ACHN (cell line): ENCODE measurements at places on chromosomes 7 and 10.

DNA sequence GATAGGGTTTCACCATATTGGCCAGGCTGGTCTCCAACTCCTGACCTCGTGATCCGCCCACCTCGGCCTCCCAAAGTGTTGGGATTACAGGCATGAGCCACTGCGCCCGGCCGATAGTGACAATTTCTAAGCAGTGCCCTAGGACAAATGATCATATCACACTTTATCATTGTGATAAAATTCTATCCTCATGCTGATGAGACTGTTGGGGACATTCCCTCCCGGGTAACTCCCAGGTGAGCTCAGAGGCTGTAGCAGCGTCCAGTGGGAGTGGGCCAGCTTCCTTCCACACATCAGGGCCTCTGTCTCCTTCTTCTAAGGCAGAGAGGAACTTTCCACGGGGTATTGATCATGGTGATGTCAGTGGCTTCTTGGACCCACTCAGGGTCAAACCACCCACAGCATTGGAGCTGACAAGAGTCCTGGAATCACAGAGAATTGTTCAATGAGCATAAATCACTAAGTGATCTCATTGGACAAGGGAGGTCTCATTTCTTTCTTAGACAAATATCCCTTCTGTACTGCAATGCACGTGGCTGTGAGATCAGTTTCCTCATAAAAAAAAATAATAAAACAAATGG lies 256.1 kb downstream of the KLF6 start:
- no peak for DNase-seq

DNA sequence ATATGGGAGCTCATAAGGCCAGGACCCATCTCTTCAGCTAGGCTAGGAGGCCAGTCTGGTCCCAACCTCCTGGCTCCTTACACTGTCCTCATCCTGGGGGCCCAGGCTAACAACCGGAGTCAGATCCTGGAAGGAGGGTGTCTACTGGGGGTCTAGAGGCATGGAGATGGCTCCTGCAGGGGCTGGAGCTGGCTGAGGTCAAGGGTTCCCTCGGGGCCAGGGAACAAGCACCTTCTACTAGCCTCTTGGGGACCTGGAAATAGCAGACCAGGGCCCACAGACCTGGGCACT lies 37.2 kb downstream of the CLRN3 start:
- DNase-seq, result no peak

DNA sequence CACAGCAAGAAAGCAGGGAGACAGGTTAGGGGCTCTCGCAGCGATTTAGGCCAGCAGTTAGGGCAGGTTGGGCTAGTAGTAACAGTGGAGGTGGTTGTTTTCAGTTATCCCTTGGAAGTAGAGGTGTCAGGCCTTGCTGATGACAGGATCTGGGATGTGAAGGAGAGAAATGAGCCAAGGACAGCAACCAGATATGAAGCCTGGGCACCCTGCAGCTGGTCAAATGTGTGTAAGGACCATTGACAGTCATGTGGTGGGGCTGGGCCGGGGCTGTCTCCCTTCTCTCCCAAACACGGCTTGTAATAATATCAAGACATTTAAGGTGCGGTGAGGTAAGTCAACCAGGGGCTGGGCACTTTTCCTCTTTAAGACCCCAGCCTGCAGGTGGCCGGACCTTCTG lies 112.5 kb upstream of the IGFBP3 start:
- no peak for DNase-seq

DNA sequence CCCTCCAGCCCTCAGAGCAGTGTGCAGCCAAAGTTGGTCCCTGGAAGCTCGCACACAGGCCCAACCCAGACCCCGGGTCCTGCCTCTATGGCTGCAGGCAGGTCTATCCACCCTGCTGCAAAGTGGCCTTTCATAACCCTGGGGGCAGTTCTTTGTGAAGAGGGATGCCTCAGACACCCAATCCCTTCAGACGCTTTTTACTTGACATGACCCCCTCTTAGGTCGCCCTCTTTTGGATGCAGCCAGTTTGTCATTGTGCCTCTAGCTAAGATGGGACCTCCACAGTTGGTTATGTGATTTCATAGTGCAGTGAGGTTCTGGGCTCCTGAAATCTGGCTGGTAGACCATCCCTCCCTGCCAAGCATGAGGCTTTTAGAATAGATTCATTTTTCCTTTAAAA lies 27.3 kb downstream of the SMKR1 start:
- DNase-seq, result no peak

- DNase-seq, result no peak
Observed at GRCh38 chr10:121864168-121864567, 63.7 kb downstream of the ATE1 start.

GRCh38 chr10:24784061-24784460 lies 60.4 kb upstream of the ARHGAP21 start:
- DNase-seq, result no peak

GRCh38 chr7:109179601-109180000 lies 609.9 kb downstream of the DNAJB9 start:
- DNase-seq, result no peak

GRCh38 chr7:42627626-42628025 lies 284.2 kb downstream of the C7orf25 start:
- no peak for DNase-seq

DNA sequence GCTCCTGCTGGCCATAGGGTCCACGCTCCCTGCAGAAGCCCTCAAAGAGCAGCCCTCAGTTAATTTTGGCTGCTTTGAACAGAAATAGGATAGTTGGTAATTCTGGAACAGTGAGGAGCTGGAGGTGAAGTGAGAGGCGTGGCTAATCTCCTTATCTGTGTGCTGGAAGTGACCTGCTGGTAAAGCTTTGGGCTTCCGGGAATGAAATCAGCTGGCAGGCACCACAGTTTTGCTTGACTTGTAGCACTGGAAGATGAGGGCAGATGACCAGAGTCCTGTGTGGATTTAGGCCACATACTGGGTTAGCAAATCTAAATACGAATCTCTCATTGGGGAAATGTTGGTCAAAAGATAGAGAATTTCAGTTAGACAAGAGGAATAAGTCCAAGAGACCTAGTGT lies 10.2 kb downstream of the ATP6V0E2 start:
- no peak for DNase-seq

- DNase-seq, result no peak
Observed at GRCh38 chr10:103564116-103564501, 70.6 kb downstream of the NEURL1 start.

DNA sequence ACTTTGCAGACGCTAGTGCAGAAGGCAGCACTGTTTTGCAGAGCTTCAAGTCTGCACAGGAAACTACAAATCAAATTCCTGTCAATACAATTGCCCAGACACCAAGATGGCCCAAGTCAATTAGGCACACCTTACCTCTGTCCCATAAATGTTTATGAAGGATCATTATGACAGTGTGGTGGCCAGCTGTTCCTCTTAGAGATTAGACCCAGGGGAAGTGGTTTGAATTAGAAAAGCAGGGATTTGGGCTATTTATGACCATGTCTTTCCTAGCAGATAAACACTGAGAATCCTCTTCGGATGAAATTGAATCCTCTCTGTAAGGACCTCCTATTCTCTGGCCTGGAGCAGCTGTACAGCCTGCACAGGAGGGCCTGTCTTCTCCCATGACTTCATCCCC lies 9.9 kb upstream of the NEUROG3 start:
- no peak for DNase-seq

GRCh38 chr10:61406736-61407135 lies 46.4 kb downstream of the TMEM26 start:
- no peak for DNase-seq

GRCh38 chr10:7511612-7512011 lies 100.8 kb upstream of the SFMBT2 start:
- DNase-seq, result no peak

DNA sequence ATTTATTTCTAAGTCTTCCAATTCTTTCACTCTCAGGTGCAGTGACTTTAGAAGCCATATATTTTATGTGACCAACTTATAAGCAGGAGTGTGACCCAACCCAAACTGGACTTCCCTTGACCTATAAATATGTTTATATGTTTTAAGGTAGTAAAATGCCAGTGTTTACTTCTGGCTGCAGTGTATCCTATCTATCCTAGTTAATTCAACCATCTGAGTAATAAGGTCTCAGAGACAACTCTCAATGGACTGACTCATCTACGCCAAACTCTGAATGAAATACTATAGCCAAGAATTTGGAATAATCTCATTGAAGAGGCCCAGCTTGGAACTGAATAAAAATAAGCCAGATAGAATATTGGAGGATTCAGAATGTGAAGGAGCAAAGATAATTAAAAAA lies 544.5 kb upstream of the SORCS1 start:
- DNase-seq, result no peak

GRCh38 chr7:92177362-92177761 lies 1.6 kb downstream of the LRRD1 start:
- DNase-seq, result peak; percentile 21

DNA sequence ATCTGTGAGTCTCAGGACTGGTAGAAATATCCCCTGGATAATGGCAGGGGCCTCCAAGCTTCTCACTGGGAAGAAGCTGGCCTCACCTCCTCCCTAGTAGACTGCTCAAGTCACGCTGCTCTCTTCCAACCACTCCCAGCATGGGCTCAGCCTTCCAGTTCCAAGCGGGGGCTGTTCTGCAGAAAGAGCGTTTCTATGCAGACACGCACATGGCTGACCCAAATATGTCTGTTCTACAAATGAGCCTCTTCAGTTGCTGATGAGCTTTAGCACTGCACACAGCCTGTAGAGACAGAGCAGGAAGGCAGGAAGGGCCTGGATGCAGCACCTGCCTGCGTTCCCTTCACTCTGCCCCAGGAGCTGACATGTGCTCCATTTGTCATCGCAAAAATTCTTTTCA lies 523.9 kb upstream of the MGMT start:
- no peak for DNase-seq

- DNase-seq, result no peak
Observed at GRCh38 chr10:82925547-82925946, 1050.6 kb downstream of the NRG3 start.

GRCh38 chr7:129188372-129188891 lies at the start of gene SMO:
Gene SMO, plus strand, starts transcription at chr7:129188633. Its CDS starts 519 bp downstream, at chr7:129189152.
- DNase-seq, result peak; percentile 46

DNA sequence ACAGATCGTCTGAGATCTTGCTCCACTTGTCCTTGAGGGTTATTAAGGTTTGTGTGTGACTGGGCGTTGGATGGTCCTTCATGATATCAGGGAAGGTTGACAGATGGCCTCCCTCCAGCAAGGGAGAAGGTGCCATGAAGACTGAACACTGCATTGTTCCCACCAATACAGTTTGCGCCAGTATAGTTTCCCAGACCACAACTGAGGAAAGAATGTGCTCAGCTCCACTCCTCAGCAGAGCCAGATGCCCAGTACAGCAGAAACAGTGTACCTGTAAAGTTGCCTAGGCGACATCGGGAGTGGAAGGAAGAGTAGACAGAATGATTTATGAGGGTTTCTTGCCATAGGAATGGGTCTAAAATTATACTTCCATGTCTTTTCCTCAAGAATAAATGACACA lies 137.5 kb downstream of the ST7 start:
- no peak for DNase-seq

DNA sequence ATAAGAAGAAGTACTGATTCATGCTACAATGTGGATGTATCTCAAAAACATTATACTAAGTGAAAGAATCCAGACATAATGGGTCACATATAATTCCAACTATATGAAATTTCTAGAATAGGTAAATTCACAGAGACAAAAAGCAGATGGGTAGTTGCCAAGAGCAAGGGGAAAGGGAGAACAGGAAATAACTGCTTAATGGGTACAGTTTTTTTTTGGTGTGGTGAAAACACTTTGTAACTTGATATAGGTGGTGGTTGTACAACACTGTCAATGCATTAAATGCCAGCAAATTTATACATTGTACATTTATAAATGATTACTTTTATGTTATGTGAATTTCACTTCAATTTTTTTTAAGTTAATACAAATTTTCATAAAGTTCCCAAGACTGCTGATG lies 19.4 kb upstream of the LRRN3 start:
- no peak for DNase-seq

GRCh38 chr7:46137725-46138124 lies 216.7 kb upstream of the IGFBP3 start:
- no peak for DNase-seq

DNA sequence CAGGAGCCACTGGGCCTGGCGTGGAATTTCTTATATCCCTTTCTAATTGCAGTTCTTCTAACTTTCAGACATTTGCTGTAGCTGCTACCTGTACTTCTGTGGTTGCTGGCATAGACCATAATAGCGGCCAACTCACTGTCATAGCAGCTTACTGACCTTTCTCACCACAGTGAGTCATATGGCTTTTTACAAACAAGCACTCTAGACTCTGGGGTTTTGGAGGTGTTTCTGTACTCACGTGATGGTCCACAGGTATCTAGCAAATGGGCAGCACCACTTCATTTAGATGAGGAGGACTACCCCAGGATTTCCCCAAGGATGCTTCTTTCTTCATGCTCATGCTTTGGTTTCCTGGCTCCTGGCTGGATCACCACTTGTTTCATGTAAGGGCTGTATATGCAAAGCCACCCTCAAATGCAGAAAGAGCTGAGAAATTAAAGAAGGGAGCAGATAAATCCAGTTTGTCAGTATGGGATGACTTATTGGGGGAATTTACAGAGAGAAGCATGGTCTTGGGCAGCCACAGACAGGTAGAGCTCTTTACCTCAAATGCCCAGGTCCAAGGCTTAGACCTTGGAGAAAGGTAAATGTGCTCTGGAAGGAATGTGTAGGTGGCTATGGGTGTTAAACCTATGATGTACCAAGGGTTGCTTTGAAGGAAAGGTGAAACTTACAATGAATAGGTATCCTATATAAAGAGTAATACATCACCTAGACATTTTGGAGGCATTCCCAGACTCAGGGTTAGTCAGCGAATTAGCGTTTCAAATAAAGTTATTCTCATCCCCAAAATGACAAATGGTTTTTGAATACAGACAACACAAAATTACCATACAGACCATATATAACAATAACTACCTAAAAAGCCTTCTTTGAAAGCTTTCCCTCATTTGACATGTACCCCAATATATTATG lies 15.9 kb upstream of the SLC25A16 start:
- DNase-seq, result peak; percentile 67

DNA sequence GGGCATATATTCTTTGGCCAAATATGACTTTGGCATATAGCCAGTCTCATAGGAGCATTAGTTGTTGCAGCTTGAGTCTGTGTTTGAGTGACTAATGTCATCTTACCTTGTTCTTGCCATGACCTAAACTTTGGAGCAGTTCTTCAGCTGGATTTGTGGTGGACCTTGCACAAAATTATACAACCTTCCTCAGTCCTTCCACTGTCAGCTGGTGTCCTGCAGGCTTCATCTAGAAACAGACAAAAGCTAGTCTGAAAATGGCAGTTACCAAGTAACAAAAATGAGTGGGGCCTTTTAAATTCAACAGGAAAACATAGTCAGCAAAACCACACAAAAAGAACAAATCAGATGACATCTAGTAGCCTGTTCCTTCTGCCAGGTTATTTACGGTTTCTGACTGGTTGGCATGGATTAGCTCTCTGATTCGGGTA lies 59.5 kb upstream of the HECTD2 start:
- no peak for DNase-seq

- peak; percentile 98 for DNase-seq
Observed at GRCh38 chr10:126247446-126247975, 140.8 kb downstream of the ADAM12 start.

GRCh38 chr7:12839508-12840153 lies 152.2 kb downstream of the ARL4A start:
- no peak for DNase-seq

DNA sequence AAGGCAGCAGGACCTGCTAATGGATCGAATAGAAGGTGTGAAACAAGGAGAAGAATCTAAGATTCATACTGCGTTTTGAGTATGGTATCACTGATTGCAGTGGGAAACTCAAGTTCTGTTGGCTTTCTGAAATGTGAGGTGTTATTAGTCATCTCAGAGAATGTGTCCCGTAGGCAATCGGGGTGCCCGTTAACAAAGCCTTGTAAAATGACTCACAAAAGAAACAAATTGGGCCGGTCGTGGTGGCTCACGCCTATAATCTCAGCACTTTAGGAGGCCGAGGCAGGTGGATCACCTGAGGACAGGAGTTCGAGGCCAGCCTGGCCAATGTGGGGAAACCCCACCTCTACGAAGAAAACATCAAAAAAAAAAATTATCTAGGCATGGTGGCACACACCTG lies 118.2 kb upstream of the C7orf33 start:
- no peak for DNase-seq
